ENCODE measurements at places on chromosomes 4 and X.

GRCh38 chrX:1884446-1884845, 269.6 kb downstream of the ASMT start:
- no peak for DNase-seq

DNA sequence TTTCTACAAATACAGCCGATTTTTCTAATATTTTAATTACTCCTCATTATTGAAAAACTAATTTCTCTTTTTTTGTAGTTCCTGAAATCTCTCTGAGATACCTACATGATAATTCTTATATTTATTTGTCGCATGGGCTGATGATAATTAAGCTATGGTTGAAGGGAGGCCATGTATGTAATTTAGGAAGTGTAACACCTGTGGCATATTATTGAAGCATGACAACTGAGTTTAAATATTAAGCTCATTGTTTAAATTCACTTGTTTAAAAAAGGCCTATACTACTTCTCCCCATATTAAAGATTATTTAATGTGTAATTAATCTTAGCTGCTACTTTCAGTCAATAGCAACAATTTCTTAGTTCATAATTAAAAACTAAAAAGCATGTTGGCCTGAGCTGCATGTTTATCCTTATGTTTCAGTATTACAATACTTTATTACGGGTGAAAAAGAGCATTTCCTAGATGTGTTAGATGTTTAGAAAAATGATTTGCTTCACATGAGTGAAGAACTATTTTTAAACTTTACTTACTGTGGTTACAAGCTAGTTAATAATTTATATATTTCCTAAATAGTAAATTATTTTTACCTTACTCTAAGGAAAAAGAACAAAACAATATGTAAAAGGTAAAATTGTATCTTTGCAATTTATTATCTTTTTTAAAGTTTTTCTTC, 122.4 kb downstream of the RAP1GDS1 start:
- no peak for DNase-seq

GRCh38 chr4:140046016-140046415, 108.0 kb downstream of the MAML3 start:
- no peak for DNase-seq

DNA sequence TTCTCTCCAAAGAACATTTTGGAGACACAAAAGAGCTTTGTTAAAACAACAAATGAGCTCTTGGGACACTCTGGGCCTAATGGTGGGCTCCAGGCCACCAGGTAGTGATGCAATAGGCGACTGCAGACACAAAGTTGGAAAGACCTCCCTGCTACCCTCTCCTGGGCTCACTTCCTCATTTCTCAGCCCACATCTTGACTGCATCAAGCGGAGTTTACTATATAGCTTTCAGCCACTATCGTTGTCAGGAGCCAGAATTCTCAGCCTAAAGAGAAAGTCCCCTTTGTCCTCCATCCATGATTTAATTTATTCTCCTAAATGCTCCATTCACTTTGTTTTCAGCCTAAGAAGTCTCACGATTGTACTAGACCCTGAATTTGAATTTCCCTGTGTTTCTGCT, 114.9 kb downstream of the EFHC2 start:
- no peak for DNase-seq

- peak; percentile 53 for DNase-seq
These were observed 35.7 kb downstream of the ACE2 start for GRCh38 chrX:15564981-15565579.

DNA sequence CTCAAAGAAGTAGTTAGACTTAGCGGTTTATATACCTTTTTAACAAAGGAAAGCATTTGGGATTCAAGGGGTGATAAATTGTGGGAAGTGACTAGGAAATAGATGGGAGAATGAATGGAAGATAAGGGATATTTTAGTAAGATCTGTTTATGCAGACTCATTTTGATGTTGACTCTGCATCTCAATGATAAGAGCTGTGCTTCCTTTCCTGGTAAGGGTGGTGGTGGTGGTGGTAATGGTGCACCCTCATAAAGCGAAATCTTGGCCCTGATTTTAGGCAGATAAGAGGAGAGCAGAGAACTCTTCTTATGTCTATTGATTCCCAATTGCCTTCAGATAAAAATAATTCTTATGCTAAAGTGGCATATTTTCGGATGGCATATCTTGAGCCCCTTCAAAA, 197.1 kb downstream of the SPRY1 start:
- no peak for DNase-seq
